ENCODE measurements at places on chromosomes 5 and 9.
A peak's percentile ranks its signal among the peaks of the same experiment; 100 is the strongest.

DNA sequence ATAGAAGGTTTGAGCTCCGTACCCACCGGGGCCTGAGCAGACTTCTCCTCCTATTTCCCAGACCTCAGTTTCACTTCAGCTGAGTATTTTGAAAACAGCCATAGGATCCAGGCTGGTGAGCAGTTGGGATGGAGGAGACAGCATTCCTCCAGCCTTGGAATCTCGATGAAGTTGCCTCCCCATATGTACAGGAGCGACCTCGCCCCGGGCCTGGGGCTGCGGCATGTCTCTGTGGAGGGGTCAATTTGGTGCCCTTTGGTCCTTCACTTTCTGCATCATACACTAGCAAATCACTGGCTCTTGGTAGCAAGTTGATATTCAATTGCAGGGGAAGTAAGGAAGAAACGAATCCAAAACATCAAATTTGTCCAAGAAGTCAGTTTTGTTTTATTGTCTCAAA lies 402.0 kb upstream of the IRX4 start:
- no peak for DNase-seq

GRCh38 chr5:111099058-111099778 lies 7.1 kb downstream of the WDR36 start:
- DNase-seq, result no peak

- DNase-seq, result no peak
These were observed 3.5 kb downstream of the LAMC3 start for GRCh38 chr9:131012396-131012917.

GRCh38 chr5:153352685-153353219 lies 137.7 kb upstream of the GRIA1 start:
- DNase-seq, result no peak

DNA sequence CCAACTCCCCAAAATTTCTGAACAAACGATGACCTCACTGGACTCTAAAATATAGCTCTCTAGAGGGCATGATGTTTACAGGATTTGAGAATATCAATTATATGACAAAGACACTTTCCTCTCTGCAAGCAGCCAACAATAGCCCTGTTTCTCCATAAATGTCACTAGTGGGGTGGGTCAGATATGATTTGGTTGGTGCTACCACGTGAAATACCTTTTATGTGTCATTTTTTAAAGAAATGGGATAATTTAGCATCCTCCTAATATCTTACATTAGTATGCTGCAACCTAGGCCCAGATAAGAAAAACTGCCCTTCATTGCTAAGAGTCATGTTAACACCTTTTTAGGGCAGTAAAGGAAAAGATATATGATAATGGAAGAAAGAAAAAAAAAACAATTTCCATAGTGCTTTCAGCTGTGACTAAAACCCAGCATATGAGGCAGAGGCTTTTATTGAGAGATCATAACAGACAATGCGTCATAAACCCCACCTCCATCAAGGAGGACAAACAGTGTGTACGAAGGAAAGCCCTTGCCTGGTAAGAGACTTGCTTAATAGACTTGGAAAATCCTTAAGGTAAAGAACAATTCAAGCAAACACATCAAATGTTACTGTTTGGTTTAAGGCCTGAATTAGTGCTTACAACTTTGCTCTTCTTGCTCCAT lies 372.4 kb upstream of the PAPPA start:
- peak; percentile 10 for DNase-seq

DNA sequence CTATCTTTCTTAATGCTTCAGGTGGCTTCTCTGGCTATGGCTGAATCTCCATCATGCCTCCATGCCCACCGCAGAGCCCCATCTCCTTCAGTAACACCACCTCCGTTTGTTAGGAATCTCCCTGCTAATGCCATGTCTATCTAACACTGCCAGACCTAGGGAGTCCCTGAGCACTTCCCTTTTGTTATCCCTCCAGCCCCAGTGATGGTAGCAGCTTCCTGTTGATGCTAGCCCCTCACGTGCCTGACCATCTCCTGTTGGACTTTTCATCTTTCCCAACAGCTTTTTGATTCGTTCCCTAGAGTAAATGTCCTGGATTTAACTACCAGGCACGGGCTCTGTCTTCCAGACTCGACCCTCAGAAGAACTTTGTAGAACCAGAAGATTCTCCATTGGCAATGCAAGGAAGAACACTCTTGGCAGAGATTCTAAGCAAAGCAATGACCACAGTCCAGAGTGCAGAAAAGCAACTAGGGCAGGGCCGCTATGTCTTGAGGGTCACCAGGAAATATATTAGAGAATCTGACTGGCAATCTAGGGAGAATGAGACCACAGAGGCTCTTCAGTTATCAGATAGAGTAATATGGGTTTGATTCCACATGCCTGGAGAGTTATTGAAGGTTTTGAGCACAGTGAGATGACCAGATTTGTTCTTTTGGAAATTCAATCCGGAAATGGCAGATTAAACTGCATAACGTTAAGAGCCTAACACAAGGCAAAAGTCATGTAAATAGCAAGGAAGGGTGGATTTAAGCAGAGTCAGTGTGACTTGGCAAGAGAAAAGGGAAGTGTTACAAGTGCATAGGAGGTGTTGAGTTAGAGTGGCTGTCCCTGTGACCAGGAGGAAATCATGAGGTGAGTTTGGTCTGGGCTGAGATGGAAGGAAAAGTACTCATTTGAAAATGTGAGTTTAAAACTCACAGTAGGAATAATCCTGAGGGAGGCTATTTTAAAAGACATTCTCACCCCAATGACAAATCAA lies 555.2 kb downstream of the ACTL7B start:
- DNase-seq, result no peak

DNA sequence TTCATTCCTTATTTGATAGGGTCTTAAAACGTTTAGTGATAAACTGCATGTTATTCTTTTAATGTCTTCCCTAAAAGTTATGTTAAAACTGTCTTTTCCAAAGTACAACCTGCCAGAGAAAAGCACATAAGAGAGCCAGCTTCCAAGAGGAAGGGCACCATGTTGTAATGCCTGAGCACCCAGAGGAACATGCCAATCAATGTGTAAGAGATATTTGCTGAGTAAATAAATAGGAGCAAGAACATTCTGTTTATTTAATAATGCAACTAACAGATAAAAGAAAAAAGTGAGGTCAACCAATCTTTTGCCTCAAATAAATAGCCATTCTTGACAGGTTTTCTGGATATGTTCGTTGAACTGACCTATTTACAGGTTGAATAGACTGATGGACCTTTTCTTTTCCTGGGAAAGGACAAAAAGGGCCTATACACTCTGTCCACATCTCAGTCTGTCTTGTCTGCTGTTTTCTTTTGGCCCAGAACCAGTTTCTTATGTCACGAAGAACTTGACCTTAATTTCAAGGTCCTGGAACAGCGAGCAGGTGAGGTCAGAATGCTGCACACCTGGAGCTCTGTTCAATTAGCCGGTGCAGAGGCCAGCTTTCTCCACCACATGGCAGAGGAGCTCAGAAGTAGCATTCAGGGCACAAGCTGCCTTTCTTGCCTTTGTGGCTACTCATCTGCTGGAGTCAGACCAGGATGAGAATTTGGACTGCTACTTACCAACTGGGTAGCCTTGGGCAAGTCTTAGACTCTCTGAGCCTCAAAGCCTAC lies 77.7 kb downstream of the PLCXD3 start:
- DNase-seq, result no peak

- no peak for DNase-seq
These were observed 57.8 kb upstream of the SPINK5 start for GRCh38 chr5:148005788-148006520.

GRCh38 chr5:20522905-20523482 lies 535.0 kb upstream of the CDH18 start:
- DNase-seq, result no peak

- DNase-seq, result no peak
These were observed 455 bp upstream of the FER start for GRCh38 chr5:108747111-108747773.

- DNase-seq, result no peak
These were observed 1.7 kb downstream of the TUT7 start for GRCh38 chr9:86352440-86353077.

GRCh38 chr5:141084487-141084989 lies 9.9 kb upstream of the PCDHB2 start:
- DNase-seq, result peak; percentile 14

- DNase-seq, result no peak
These were observed 129.8 kb downstream of the CD180 start for GRCh38 chr5:67066815-67067214.

GRCh38 chr5:165139262-165139661 lies 1633.8 kb downstream of the MAT2B start:
- DNase-seq, result no peak

DNA sequence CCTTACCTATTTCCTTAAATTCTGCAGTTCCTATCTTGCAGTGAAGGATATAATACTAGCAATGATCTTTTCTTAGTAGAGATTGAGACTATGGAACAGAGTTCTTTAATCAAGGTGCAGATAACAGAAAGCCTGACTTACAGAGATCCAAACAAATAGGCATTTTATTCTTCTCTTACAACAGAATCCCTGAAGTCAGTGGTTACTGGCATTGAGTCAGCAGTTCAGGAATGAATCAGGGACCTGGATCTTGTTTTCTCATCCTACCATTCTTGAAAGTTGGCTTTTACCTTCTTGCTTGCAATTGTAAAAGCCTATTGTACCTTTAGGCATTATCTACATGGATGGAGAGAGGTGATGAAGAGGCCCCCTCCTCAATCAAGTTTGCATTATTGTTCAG lies 47.5 kb upstream of the TLE4 start:
- peak; percentile 8 for DNase-seq

DNA sequence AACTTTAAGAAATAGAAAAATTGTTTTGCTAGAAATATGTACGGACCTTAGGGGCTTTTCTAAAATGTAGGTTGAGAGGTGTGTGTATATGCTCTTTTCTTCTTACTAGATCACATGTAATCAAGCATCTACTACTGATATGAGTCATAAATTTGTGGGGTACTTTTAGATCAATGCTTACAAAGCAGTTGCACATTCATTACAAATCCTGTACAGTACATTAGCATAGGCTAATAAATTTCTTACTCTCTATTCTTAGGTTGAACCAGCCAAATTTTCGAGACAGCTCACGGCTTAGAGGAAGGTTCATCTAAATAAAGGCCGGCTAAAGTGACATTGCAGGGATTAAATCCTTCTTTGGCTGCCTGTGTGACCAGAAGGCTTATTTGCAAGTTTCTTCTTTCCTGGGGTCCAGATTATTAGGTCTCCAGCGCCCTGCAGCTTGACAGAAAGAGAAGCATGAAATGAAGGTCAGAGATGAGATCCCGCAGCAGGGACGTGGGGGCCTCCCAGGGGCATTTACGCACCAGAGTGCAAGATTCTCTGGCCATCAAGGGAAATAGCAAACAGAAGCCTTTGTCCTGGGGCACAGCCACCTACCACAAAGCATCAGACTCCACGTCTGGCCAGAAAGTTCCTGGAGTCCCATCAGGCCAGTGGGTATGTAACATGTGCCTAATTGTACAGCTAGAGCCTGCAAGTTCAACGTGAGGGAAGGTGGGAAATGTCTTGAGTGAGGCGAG lies 53.0 kb downstream of the NIM1K start:
- no peak for DNase-seq

All from epithelial cell of prostate (primary cell).